Suprapubic skin (tissue), 4 donors: ENCODE measurements at places on chromosomes 12 and 14. TPM values are rescaled to one million over a fixed set of nuclear protein-coding genes. Genes with fewer than 3 reads are reported as not detected.
A peak's percentile ranks its signal among the peaks of the same experiment; 100 is the strongest.

- H3K27me3 ChIP-seq = no peaks in the 10 kb centered on the region
- DNase-seq = no peak
- peaks cover 30% of the 10 kb centered on the region for H3K4me1 ChIP-seq
- H3K27ac ChIP-seq = peak overlapping the region; percentile 88
- H3K4me3 ChIP-seq = peak overlapping the region; percentile 92
- no peaks in the 10 kb centered on the region for H3K36me3 ChIP-seq
These were observed 594 bp upstream of the CEP170B start for GRCh38 chr14:104864267-104865080.

DNA sequence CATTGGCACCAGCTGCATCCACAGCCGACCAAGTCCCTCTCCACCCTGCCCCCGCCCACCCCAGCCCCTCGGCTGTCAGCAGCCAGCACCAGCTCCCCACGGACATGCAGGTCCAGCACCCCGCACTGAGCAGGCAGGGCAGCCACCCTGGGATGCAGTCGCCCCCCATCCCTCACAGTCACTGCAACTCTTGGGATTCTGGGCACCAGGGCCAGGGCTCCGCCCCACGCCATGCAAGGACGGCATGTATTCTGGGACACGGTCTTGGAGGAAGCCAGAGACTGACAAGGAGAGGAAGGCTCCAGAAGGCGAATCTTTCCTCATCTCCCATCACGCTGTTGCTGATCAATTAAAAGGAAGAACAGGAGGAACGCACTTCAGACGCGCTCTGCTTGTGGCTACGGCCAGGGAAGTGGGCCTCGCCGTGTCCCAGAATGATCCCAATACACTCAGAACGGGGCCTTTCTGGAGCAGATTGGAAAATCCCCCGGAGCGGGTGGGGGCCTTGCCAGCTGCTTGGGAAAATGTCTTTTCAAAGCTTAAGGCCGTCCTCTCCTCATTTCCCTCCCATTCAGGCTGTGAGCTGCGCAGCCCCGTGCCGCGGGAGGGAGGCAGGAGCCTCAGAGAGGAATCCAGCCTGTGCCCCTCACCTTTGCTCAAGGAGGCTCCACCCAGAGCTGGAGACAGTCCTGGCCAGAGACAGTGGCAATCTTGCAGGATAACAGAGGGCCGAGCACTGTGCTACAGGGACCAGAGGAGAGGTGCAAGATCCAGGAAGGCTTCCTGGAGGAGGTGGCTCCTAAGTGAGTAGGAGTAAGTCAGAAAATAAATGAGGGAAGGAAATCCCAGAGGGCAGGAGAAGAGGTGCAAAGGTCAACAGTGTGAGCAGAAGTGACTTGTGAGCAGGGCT lies 54.1 kb upstream of the DIO3 start:
- no peaks in the 10 kb centered on the region for H3K36me3 ChIP-seq
- H3K27ac ChIP-seq = peak overlapping the region; percentile 60
- peaks cover 12% of the 10 kb centered on the region for H3K4me1 ChIP-seq

GRCh38 chr12:126602612-126603011 lies 1537.4 kb downstream of the AACS start:
- H3K36me3 ChIP-seq = no peaks in the 10 kb centered on the region
- H3K4me3 ChIP-seq = no peak overlapping the region
- no peak overlapping the region for H3K27ac ChIP-seq

GRCh38 chr14:35553808-35554207 lies 19.8 kb downstream of the INSM2 start:
- no peak overlapping the region for H3K4me3 ChIP-seq
- no peak overlapping the region for H3K27ac ChIP-seq
- no peak for DNase-seq
- no peaks in the 10 kb centered on the region for H3K4me1 ChIP-seq

- no peak overlapping the region for H3K4me3 ChIP-seq
- no peak overlapping the region for H3K27ac ChIP-seq
- H3K27me3 ChIP-seq = no peaks in the 10 kb centered on the region
These were observed 166.4 kb downstream of the TTC8 start for GRCh38 chr14:88990856-88991255.

DNA sequence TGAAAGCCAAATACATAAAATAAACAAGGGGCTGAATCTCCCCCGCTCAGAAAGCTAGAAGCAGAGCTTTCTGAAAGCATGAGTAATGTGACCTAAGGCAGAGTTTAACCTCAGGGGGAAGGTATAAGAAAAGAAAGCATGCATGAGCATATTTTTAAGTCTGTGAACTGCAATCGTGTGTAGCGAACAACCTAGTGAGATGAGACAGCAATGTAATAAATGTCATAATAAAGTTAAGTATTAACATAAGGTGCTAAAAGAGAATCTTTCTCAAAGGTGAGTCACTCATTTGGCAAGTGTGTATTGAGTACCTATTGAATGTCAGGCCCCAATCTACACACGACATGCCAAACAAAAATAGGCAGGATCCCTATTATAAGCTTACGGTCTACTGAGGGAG lies 14.2 kb upstream of the WDR20 start:
- no peak overlapping the region for H3K4me3 ChIP-seq
- H3K4me1 ChIP-seq = no peaks in the 10 kb centered on the region
- DNase-seq = no peak
- H3K27ac ChIP-seq = no peak overlapping the region
- H3K36me3 ChIP-seq = no peaks in the 10 kb centered on the region

GRCh38 chr12:101599311-101599710 lies 4.5 kb downstream of the MYBPC1 start:
- H3K36me3 ChIP-seq = no peaks in the 10 kb centered on the region
- H3K27ac ChIP-seq = no peak overlapping the region
- no peaks in the 10 kb centered on the region for H3K4me1 ChIP-seq
- no peak for DNase-seq
- H3K27me3 ChIP-seq = no peaks in the 10 kb centered on the region

DNA sequence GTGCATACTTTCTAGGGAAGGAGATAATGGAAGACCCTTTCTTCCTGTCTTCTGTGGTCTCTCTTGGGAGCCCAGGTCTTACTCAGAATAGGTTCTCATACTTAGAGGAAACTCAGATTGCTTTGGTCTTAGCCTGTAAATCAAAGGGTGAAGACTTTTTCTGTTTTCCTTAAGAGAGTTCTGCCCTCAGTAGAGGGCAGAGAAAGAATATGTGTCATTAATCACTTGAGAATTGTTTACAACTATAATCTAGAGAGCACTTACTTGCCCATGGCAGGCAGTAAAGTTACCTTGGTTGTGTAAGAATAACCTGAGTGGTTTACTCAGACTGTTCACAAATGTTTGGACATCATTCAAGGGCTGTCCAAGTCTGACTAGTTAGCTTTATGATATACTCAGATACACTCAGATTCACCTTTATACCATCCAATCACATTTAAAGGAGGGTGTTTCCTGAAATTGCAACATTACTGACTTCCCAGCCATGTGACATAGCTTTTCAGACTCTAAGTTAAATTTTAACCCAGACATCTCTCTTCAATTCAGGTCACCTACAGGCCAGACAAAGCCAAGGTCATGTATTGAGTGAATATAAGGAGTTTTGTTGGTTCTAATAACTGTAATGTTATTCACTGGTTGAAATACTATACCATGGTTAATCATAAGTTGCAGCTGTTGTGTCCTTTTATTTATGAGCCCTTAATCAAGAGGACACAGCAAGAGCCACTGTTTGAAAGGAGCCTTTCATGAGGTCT lies 372.2 kb downstream of the RAD51B start:
- H3K27me3 ChIP-seq = no peaks in the 10 kb centered on the region
- peaks cover 4% of the 10 kb centered on the region for H3K4me1 ChIP-seq
- peak overlapping the region; percentile 35 for H3K27ac ChIP-seq
- no peaks in the 10 kb centered on the region for H3K36me3 ChIP-seq
- no peak for DNase-seq

GRCh38 chr12:121283388-121283787 lies 13.1 kb downstream of the CAMKK2 start:
- DNase-seq = no peak
- no peaks in the 10 kb centered on the region for H3K36me3 ChIP-seq
- no peak overlapping the region for H3K4me3 ChIP-seq
- H3K27ac ChIP-seq = no peak overlapping the region
- no peaks in the 10 kb centered on the region for H3K27me3 ChIP-seq

GRCh38 chr14:104102282-104102914 lies 16.9 kb downstream of the ASPG start:
- no peaks in the 10 kb centered on the region for H3K36me3 ChIP-seq
- no peak overlapping the region for H3K27ac ChIP-seq
- H3K4me1 ChIP-seq = peaks cover 76% of the 10 kb centered on the region
- DNase-seq = peak; percentile 53
- H3K4me3 ChIP-seq = no peak overlapping the region

GRCh38 chr12:105318651-105319483 lies 11.6 kb upstream of the C12orf75 start:
- H3K27me3 ChIP-seq = no peaks in the 10 kb centered on the region
- H3K36me3 ChIP-seq = no peaks in the 10 kb centered on the region
- no peak overlapping the region for H3K4me3 ChIP-seq
- H3K4me1 ChIP-seq = peaks cover 18% of the 10 kb centered on the region
- H3K27ac ChIP-seq = no peak overlapping the region

GRCh38 chr14:38297681-38298080 lies 41.8 kb upstream of the CLEC14A start:
- H3K4me1 ChIP-seq = no peaks in the 10 kb centered on the region
- H3K36me3 ChIP-seq = no peaks in the 10 kb centered on the region
- H3K4me3 ChIP-seq = no peak overlapping the region
- no peaks in the 10 kb centered on the region for H3K27me3 ChIP-seq
- H3K27ac ChIP-seq = no peak overlapping the region

GRCh38 chr14:99325016-99325415 lies 53.0 kb upstream of the BCL11B start:
- H3K4me3 ChIP-seq = no peak overlapping the region
- H3K27ac ChIP-seq = no peak overlapping the region
- H3K27me3 ChIP-seq = peaks cover 36% of the 10 kb centered on the region
- H3K4me1 ChIP-seq = peaks cover under 1% of the 10 kb centered on the region

GRCh38 chr12:5561057-5561456 lies 129.1 kb downstream of the NTF3 start:
- no peaks in the 10 kb centered on the region for H3K36me3 ChIP-seq
- no peak overlapping the region for H3K27ac ChIP-seq
- H3K4me1 ChIP-seq = no peaks in the 10 kb centered on the region
- DNase-seq = no peak

DNA sequence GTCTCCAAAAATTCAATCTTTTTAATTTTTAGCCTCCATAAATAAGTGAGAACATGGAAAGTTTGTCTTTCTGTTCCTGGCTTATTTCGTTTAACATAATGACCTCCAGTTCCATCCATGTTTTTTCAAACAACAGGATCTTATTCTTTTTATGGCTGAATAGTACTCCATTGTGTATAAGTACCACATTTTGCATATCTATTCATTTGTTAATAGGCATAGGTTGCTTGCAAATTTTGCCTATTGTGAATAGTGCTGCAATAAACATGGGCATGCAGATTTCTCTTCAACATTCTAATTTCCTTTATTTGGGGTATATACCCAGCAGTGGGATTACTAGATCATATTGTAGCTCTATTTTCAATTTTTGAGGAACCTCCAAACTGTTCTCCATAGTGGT lies 16.1 kb upstream of the PAH start:
- no peak for DNase-seq
- no peaks in the 10 kb centered on the region for H3K4me1 ChIP-seq

DNA sequence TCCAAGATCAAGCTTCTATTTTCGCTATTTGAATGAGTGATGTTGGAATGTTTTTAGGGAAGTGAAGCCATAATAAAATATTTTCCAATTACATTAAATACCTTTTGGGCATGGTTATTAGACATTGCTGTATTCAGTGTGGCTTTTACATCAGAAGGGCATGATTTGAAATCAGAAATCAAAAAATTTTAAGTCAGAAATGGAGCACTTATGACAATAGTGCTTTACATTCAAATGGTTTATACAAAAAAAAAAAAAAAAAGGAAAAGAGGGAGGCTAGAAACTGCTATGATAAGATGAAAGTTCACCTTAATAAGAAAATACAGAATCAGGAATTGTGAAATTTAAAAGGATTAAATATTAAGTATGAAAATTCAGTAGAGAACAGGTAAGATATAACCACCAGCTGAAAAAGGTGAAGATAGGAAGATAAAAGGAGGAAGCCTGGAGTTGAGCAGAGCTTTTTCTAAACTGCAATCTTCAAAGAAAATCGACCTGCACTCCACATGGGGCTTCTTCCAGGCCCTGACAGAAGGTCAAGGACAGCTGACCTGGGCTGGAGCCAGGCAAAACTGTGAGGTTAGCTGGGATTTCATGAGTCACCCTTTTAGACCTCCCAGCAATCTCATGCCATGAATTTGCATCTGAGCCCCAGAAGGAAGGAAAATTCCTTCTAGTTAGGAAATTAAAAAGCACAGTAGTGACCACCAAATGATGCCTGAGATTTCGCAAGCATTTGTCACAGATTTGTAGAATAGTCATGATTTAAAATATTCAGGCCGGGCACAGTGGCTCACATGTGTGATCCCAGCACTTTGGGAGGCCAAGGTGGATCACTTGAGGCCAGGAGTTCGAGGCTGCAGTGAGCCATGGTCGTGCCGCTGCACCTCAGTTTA lies 23.4 kb upstream of the BMP4 start:
- peak overlapping the region; percentile 43 for H3K27ac ChIP-seq
- no peak for DNase-seq
- H3K27me3 ChIP-seq = no peaks in the 10 kb centered on the region

- no peak overlapping the region for H3K4me3 ChIP-seq
- peaks cover 16% of the 10 kb centered on the region for H3K4me1 ChIP-seq
- H3K36me3 ChIP-seq = no peaks in the 10 kb centered on the region
- no peak overlapping the region for H3K27ac ChIP-seq
- peak; percentile 59 for DNase-seq
These were observed 1.3 kb upstream of the CLBA1 start for GRCh38 chr14:104984056-104984894.

DNA sequence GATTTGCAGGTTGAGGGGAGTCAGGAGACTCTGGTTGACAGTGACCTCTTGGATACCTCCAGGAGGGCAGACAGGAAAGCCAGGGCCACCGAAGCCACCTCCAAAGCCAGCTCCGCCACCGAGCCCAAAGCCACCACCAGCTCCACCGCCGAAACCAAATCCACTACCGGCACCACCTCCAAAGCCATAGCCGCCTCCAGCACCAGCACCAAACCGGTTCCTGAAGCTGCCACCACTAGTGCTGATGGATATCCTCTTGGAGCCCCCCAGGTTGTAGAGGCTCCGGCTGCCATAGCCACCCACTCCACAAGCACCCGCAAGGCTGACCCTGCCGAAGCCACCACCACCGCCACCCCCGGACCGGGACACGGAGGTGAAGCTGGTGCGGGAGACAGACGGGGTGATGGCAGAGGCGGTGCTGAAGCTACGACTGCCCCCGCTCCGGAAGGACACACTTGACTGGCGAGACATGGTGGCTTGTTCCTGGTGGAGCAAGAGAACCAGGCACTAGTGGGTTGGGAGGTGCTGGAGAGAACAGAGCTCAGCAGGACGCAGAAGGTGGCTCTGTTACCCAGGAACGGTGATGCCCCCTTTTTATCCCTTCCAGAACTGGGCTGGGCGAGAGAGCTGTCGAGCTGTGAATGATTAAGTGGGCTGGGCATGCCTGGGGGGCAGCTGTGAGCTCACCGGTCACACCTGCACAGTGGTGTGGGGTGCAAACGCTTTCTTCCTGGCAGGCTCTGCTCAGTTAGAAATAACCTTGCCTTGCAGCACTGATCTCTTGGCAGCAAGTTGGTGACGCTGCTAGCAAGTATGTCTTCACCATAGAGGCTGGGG lies at the start of gene KRT5:
Gene KRT5 (minus strand): TSS at position 569 of the 837 bp plus-strand sequence. CDS start 98 bp downstream, at position 471.
- H3K4me1 ChIP-seq = peaks cover 64% of the 10 kb centered on the region
- H3K27me3 ChIP-seq = peaks cover 10% of the 10 kb centered on the region
- peak; percentile 73 for DNase-seq
- H3K4me3 ChIP-seq = peak within 1 kb of the TSS; percentile 56
- H3K36me3 ChIP-seq = peaks cover 21% of the 10 kb centered on the region

The LGALS3 gene
- 448 TPM for total RNA-seq

The FAIM2 gene
- 0.38 TPM for total RNA-seq

The NAP1L1 gene
- 187 TPM for total RNA-seq

The KRT77 gene
- total RNA-seq = 359 TPM

The KRT75 gene
- 67.9 TPM for total RNA-seq

The SH2B3 gene
- 4.0 TPM for total RNA-seq

The RD3L gene
- not detected for total RNA-seq

The CYP46A1 gene
- 0.47 TPM for total RNA-seq

The BCL11B gene
- 53.1 TPM for total RNA-seq

The TGFB3 gene
- total RNA-seq = 5.6 TPM

The CLEC14A gene
- total RNA-seq = 5.9 TPM

The SLC5A8 gene
- total RNA-seq = 0.38 TPM
